Endothelial cell of umbilical vein (primary cell): ENCODE measurements at places on chromosomes 2 and 18. TPM values are rescaled to one million over a fixed set of nuclear protein-coding genes. Genes with fewer than 3 reads are reported as not detected.

DNA sequence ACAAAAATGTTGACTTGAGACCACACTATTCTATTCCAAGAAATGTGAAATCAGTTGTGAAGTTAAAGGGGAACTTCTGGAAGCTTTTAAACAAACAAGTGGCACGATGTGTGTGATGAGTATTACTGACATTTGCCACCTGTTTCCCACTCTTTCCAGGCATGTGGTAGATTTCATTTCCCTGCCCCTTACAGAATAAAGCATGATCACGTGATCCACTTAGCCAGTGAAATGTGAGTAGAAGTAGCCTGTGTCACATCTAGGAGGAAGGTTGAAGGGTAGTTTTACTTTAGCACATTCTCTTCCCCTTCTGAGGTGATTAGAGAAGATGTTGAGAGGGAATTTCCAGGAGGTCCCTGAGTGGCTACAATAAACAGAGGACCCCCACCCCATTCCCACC, 3.8 kb downstream of the COL4A4 start:
- no peak overlapping the region for H3K4me3 ChIP-seq
- H3K27me3 ChIP-seq = peaks cover 19% of the 10 kb centered on the region
- no peaks in the 10 kb centered on the region for H3K36me3 ChIP-seq
- H3K4me1 ChIP-seq = no peaks in the 10 kb centered on the region
- DNase-seq = no peak

GRCh38 chr18:23966909-23967308, 47.6 kb upstream of the TTC39C start:
- peaks cover 5% of the 10 kb centered on the region for H3K27me3 ChIP-seq
- no peaks in the 10 kb centered on the region for H3K4me1 ChIP-seq
- no peaks in the 10 kb centered on the region for H3K36me3 ChIP-seq
- no peak overlapping the region for H3K27ac ChIP-seq

ALK gene
- not detected in 2 replicates for polyA plus RNA-seq

DNA sequence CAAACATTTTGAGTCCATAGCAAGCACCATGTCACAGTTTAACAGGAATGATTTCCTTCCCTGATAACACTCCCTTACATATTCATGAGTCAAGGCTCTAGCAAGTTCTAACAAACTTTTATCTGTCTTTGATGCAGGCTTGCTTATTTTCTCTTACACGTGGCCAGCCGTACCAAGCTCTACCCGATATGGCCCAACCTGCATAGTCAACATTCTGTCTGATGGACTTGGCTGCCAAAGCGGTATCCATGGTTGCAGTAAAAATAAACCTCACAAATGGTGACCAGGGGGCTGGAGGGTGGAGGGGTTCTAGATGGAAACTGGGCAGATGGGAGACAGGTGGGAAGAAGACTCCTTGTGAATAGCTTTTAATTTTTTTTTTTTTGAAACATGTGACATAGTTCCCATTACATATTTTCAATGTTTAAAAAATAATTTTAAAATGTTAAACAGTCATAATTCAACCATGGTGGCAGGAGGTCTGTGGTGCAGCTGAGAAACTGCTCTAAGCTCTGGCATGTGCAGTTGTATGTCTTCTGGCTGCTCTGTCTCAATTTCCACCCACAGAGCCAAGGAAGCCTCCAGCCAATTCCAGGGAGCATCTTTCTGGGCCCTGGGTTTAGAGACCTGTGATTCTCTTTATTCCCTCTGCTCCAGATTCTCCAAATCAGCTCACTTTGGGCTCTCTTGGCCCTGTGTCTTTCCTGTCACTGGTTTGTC, 20.7 kb upstream of the CXCR1 start:
- H3K4me1 ChIP-seq = no peaks in the 10 kb centered on the region
- H3K27ac ChIP-seq = no peak overlapping the region
- DNase-seq = no peak
- no peak overlapping the region for H3K4me3 ChIP-seq

BOLL gene
- not detected in 2 replicates for polyA plus RNA-seq

- no peak overlapping the region for H3K4me3 ChIP-seq
- no peaks in the 10 kb centered on the region for H3K27me3 ChIP-seq
- no peaks in the 10 kb centered on the region for H3K36me3 ChIP-seq
- peak overlapping the region; percentile 91 for H3K27ac ChIP-seq
- DNase-seq = peak; percentile 49
Measured at GRCh38 chr2:29123617-29124349, 8.6 kb downstream of the CLIP4 start.

DNA sequence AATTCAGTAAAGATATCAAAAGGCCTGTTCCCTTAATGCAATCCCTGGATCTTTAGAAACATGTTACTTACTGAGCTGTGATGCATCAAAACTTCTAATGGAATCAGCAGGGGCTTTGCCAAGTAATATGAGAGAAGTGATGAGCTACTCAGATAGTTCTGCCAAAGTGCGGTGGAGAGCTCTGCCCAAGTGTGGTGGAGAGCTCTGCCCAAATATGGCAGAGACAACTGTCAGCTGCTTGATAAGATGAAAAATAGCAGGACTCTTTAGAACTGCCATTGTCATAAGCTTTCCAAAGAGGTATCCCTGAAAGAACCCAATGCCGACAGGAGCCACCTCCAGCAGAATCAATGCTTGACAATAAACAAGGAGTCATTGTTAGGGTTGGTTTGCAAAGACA, 167.9 kb upstream of the SLC39A10 start:
- H3K27ac ChIP-seq = no peak overlapping the region
- DNase-seq = no peak
- no peaks in the 10 kb centered on the region for H3K4me1 ChIP-seq
- H3K4me3 ChIP-seq = no peak overlapping the region
- no peaks in the 10 kb centered on the region for H3K27me3 ChIP-seq

- no peak overlapping the region for H3K27ac ChIP-seq
- H3K27me3 ChIP-seq = no peaks in the 10 kb centered on the region
- peaks cover 33% of the 10 kb centered on the region for H3K4me1 ChIP-seq
- no peak for DNase-seq
Measured at GRCh38 chr2:46122318-46122976, 174.8 kb upstream of the EPAS1 start.

GRCh38 chr2:72607189-72607588, 218.6 kb downstream of the EXOC6B start:
- H3K4me1 ChIP-seq = no peaks in the 10 kb centered on the region
- no peaks in the 10 kb centered on the region for H3K36me3 ChIP-seq
- H3K27ac ChIP-seq = no peak overlapping the region
- no peak overlapping the region for H3K4me3 ChIP-seq

DNA sequence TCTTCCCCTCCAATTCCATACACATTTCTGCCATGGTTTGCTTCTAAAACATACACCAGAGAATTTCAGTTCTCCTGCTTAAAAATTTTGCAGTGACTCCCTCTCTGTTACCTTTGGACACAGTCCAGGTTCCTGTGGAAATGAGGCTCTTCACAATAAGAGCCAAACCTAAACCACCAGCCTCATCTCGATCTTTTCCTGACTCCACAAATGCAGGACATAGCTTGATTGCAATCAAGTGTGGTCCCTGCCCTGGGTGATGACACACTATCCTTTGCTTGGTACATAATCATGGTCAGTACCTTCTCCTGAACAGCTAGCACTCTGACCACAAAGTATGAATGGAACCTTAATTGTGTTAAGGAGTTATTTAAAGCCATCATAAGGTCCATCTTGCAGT, 134.9 kb upstream of the CHAC2 start:
- H3K36me3 ChIP-seq = no peaks in the 10 kb centered on the region
- no peaks in the 10 kb centered on the region for H3K4me1 ChIP-seq
- H3K4me3 ChIP-seq = no peak overlapping the region
- no peak for DNase-seq
- no peaks in the 10 kb centered on the region for H3K27me3 ChIP-seq
- no peak overlapping the region for H3K27ac ChIP-seq

- H3K27me3 ChIP-seq = peaks cover 10% of the 10 kb centered on the region
- no peak for DNase-seq
- no peak overlapping the region for H3K4me3 ChIP-seq
- H3K27ac ChIP-seq = no peak overlapping the region
Measured at GRCh38 chr2:109532728-109533076, 81.1 kb downstream of the SEPTIN10 start.

MYOM1 gene
- 0.05 and 0.08 TPM in 2 replicates for polyA plus RNA-seq

DNA sequence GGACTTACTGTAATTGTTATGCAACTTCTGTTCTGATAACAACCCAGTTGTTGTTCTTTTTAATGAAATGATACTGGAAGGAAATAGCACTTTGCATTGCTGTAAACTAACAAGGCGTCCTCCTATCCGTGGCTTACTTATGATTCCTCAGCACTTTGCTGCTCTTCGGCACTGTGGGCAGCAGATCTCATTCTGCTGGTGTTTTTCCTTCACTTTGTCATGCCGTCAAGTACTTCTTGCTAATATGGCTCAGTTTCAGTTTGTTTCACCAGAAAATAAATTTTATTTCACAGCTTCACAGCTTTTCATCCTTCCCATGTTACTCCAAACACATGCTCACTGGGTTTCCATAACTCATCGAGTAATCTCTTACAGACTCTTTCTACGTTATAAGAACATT, 289.3 kb downstream of the MEIS1 start:
- H3K4me1 ChIP-seq = no peaks in the 10 kb centered on the region
- no peak overlapping the region for H3K4me3 ChIP-seq
- no peaks in the 10 kb centered on the region for H3K27me3 ChIP-seq
- no peak for DNase-seq

DNA sequence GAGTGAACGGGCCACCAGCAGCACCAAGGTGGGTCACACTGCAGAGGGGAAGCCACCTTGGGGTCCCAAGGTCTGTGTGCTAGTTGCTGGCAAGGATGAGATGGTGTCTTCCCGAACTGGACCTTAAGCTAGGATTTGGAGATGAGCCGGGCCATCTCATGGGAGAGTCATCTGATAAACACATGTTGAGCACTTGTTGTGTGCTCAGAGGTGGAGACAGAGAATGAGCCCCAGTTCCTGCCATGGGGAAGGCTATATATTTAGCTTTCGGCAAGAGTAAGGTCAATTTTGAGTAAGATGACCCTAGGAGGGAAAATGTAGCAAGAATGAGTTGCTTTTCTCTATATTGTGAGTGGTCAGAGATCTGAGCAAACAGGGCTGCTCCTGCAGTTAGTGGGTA, 41.4 kb upstream of the RPL31 start:
- peaks cover 8% of the 10 kb centered on the region for H3K36me3 ChIP-seq
- H3K27me3 ChIP-seq = no peaks in the 10 kb centered on the region
- no peak for DNase-seq
- peaks cover 15% of the 10 kb centered on the region for H3K4me1 ChIP-seq
- H3K27ac ChIP-seq = no peak overlapping the region

- no peak for DNase-seq
- no peaks in the 10 kb centered on the region for H3K27me3 ChIP-seq
- no peaks in the 10 kb centered on the region for H3K36me3 ChIP-seq
- peaks cover 8% of the 10 kb centered on the region for H3K4me1 ChIP-seq
Measured at GRCh38 chr2:240383099-240383758, 52.2 kb upstream of the GPC1 start.

GRCh38 chr2:11877764-11878163, 131.3 kb downstream of the LPIN1 start:
- H3K4me3 ChIP-seq = no peak overlapping the region
- no peaks in the 10 kb centered on the region for H3K27me3 ChIP-seq
- no peaks in the 10 kb centered on the region for H3K36me3 ChIP-seq
- H3K27ac ChIP-seq = no peak overlapping the region

MOGAT1 gene
- polyA plus RNA-seq = not detected in 2 replicates

PIGN gene
- 13.7 and 14.1 TPM in 2 replicates for polyA plus RNA-seq

DNA sequence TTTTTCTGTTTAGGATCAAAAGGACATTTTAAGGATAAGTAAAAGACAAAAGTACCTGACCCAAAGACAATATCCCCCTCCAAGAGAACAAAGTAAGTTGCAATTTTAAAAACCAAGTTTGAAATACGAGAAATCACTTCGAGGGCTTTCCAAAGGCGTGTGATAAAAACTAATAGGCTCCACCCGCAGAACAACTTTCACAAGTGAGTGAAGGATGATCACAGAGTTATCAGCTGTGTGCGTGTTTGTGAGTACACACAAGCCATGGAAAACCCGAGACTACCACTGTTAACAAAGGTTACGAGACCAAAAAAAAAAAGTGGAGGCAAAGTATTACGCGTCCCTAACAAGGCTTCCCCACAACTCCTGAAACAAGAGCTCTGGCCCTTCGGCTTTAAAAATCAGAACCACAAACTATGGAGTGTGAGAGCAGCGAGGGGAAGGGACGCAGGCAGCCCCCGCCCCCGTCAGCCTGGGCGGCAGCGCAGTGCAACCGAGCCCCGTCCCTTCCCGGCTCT, 719 bp downstream of the SMAD2 start:
- H3K4me1 ChIP-seq = peaks cover 18% of the 10 kb centered on the region
- H3K36me3 ChIP-seq = no peaks in the 10 kb centered on the region
- H3K4me3 ChIP-seq = peak overlapping the region; percentile 75
- peak overlapping the region; percentile 51 for H3K27ac ChIP-seq

GRCh38 chr2:21466341-21466927, 342.7 kb downstream of the TDRD15 start:
- H3K4me3 ChIP-seq = no peak overlapping the region
- no peak overlapping the region for H3K27ac ChIP-seq
- no peaks in the 10 kb centered on the region for H3K36me3 ChIP-seq
- H3K27me3 ChIP-seq = no peaks in the 10 kb centered on the region

GRCh38 chr2:203787979-203788378, 79.6 kb upstream of the CTLA4 start:
- H3K27ac ChIP-seq = no peak overlapping the region
- H3K4me3 ChIP-seq = no peak overlapping the region
- H3K4me1 ChIP-seq = peaks cover 35% of the 10 kb centered on the region
- H3K36me3 ChIP-seq = no peaks in the 10 kb centered on the region

L3MBTL4 gene
- not detected in 2 replicates for polyA plus RNA-seq

- H3K4me3 ChIP-seq = no peak overlapping the region
- no peaks in the 10 kb centered on the region for H3K4me1 ChIP-seq
- H3K27me3 ChIP-seq = no peaks in the 10 kb centered on the region
- peak; percentile 29 for DNase-seq
Measured at GRCh38 chr2:96685577-96686459, 43.3 kb downstream of the FER1L5 start.

DNA sequence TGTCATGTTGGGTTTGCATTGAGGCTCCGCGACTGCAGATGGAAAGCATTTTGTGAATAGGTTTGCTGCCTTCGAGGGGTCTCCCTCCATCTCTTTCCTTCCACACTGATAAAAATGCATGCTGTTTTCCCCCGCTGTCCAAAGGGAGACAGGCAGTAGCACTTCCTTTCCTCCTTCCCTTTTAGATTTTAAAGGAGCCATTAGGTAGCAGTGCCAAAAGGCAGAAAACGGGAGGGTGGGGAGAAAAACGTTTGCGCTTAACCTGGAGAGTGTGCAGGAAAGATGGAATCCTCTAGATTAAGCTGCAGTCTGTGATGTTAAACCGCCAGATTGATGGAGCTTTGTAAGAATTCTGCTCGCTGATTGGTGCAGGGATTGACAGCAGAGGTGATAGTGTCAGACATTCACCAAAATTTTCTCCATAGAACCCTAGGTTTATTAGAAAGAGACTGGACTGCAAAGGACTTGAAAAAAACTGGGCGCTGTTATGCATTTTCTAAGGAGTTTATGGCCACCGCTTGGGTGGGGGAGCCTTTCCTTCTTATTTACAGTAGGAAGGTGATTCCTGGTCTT, 688 bp downstream of the MAPRE2 start:
- peaks cover 63% of the 10 kb centered on the region for H3K4me1 ChIP-seq
- peak overlapping the region; percentile 89 for H3K4me3 ChIP-seq
- H3K27ac ChIP-seq = peak overlapping the region; percentile 73
- no peak for DNase-seq
- no peaks in the 10 kb centered on the region for H3K27me3 ChIP-seq

AQP12A gene
- not detected in 2 replicates for polyA plus RNA-seq

LAMA3 gene
- polyA plus RNA-seq = 2.5 and 2.6 TPM in 2 replicates

IL1RN gene
- polyA plus RNA-seq = not detected in 2 replicates

- H3K27me3 ChIP-seq = no peaks in the 10 kb centered on the region
- DNase-seq = no peak
Measured at GRCh38 chr2:28658369-28658768, 93.3 kb upstream of the PPP1CB start.
